ENCODE measurements at places on chromosomes 6 and 20.

DNA sequence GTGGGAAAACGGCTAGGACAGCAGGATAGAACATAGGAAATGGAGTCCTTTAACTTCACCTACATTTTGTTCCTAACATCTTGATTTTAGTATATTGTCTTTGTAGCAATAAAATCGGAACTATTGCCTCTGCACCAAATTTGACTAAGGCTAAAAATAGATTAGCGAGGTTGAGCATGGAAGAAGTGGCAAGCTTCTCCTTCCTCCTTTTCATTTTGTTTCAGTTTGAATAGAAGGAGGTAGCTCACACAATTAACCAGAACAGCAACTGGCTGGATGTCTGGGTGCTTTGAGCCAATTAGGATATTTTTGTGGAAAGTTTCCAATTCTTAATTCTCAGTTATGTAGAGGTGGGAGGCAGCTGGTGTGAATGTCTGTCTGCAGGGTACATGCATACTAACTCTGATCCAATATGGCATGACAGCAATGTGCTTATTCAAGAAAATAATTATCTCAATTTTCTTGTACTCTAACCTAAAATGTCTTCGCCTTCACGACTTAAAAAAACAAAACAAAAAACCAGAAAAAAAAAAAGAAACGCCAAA lies 3.1 kb upstream of the HECA start:
- no peak for DNase-seq

DNA sequence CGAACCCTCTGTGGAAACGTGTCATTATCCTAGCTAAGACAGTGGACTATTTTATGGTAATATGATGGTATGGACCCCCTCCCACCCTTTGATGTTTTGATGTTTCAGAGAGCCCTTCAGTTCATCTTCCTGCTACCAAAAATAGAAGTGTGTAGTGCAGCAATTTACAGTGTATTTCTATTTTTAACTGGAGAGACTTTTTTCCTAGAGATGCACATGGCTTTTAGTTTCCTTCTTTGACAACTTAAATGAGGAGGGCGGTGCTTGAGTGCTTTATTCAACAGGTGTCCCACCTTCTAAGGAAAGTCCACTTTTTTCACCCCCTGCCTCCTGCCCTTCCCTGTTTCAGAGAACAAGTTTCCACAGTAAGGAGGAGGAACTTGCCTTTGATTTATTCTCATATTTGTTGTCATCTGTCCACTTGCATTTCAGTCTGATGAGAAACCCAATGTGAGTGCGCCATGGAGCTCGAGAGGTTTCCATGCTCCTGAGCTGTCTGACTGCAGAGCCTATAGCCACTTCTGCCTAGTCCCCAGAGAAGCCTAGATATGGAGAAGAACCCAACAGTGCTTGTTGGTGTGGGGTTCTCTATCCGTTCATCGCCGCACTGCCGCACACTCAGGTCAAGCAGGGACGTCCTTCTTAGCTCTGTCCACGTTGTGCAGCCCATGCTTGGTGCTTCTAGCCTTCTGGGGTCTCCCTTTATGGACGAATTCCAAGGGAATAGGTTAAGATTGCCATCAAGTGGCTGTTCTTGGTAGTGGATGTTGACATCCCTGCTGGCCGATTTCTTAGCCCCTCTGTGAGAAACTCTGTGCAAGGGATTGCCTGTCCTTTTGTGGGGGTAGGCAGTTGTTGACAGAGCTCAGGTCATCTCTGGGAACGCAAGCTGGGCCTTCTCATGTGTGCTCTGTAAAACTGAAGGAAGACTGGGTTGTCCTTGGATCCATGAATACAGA lies 144.2 kb downstream of the JARID2 start:
- DNase-seq: peak; percentile 7

GRCh38 chr20:50712771-50713656 lies 18.4 kb upstream of the PARD6B start:
- no peak for DNase-seq

DNA sequence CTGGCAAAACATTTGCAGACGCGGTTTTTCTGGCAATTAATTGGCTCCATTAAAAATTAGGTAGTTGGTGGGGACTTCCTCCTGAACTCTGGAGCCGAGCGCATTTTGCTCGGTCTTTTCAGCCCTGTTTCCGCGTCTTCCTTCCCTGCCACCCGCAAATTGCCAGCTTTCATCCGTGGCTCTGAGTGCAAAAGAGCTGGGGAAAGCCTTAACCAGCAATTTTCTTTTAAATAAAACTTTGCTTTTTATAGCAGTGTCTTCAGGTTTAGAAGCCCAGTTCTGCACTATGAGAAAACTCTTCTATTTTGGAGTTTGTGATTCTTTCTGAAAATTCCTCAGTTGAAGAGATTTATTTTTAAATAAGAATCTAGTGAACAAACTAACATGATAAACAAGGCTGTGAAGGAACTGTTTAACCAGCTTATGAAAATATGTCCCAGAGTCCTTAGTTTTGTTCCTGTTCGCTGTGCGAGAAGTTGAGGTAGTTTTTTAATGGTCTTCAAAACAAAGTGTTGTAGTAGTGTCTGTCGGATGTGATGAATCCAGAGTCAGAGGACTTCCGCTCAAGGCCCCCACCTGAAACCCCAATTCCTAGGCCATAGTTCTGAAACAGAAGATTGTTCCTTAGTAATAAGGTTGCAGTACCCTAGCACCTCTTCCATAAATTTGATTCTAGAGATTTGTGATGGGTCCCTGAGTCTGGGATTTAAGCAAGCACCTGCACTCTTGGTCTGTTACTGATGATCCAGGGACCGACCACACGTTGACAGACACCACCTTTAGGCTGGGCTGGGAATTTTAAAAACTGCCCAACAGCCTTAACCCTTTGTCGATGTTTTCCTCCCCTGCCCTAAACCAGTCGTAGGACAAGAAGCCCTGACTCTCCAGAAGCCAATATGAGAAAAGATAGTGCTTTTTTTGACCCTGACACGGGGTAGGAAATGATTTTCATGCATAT lies 950 bp downstream of the KCTD20 start:
- peak; percentile 13 for DNase-seq

- DNase-seq: peak; percentile 78
Observed at GRCh38 chr20:17419479-17420041, 111.6 kb downstream of the BFSP1 start.

- no peak for DNase-seq
Observed at GRCh38 chr6:35370124-35370741, 27.9 kb downstream of the PPARD start.

GRCh38 chr6:49453221-49453620 lies 9.8 kb downstream of the MMUT start:
- DNase-seq: no peak

- DNase-seq: no peak
Observed at GRCh38 chr20:3995067-3995748, 20.1 kb downstream of the RNF24 start.

- no peak for DNase-seq
Observed at GRCh38 chr6:3843379-3844096, 5.6 kb upstream of the FAM50B start.

- no peak for DNase-seq
Observed at GRCh38 chr20:4370851-4371250, 350.9 kb upstream of the PRND start.

- no peak for DNase-seq
Observed at GRCh38 chr20:11849270-11849915, 68.3 kb upstream of the BTBD3 start.

DNA sequence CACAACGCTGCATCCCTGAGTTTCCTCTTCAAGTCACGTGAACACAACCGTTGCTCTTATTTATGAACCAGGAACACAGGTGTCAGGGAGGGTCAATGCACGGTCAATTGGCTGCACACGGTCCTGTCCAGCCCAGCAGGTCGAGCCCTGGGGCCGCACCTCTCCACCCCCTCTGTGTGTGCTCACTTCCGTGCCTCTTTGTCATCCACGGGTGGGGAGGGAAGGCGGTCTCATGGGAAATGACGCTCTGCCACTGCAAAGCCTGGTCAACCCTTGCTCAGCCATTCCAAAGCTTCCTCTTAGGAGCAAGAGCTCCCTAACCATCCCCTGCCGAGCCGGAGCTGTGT lies 38.7 kb downstream of the DACT2 start:
- no peak for DNase-seq

DNA sequence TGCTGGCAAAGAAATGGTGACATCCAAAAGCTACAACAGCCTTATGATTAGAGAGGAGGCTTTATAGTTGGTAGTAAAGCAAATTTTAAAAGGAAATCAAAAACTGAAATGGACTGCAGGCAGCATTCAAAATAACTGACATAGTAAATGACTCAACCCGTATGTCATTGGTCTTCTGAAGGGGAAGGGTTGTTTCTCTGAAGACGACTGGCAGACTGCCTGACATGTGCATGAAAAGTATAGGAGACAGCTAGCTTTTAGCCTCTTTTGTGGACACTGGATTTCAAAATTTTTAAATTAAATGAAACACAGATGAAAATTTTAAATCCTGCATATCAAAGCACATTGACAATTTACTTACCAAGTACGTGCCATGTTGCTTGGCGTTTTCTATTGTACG lies 90.7 kb downstream of the TRMT6 start:
- DNase-seq: no peak

- DNase-seq: no peak
Observed at GRCh38 chr20:3687655-3688054, 5.8 kb upstream of the ADAM33 start.

DNA sequence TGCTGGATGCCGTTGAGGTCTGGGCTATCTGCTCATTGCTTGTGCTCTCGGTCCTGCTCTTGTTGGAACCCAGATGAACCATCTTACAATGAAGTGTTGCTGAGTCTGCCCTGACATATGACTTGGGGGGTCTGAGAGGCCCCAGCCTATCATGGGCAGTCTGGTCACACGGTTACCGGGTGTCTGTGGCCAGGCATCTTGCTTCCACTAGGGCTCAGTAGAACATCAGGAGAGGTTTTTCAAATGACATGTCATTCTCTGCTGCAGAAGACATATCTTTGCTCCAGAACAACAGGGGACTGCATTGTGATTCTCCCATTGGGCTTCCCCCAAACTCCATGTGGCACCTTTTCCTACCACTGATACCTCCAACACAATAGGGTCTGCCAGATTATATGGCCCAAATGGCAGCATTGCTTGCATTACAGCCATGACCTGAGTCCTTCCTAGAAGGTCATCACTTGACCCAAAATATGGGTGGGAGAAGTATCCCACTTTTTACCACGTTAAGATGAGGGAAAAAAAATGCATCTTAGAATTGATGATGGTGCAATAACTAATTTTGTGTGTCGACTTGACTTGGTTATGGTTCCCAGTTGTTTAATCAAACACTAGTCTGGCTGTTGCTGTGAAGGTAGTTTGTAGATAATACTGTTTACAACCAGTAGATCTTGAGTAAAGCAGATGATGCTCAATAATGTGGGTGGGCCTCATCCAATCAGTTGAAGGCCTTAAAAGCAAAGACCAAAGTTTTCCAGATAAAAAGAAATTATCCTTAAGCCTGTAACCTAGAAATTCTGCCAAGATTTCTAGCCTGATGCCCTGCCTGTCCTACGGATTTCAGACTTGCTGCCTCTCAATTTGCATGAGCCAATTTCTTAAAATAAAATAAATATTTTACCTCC lies 241.0 kb downstream of the QKI start:
- DNase-seq: no peak
